CD4-positive, alpha-beta memory T cell (primary cell): ENCODE measurements at places on chromosomes 12 and 14.

DNA sequence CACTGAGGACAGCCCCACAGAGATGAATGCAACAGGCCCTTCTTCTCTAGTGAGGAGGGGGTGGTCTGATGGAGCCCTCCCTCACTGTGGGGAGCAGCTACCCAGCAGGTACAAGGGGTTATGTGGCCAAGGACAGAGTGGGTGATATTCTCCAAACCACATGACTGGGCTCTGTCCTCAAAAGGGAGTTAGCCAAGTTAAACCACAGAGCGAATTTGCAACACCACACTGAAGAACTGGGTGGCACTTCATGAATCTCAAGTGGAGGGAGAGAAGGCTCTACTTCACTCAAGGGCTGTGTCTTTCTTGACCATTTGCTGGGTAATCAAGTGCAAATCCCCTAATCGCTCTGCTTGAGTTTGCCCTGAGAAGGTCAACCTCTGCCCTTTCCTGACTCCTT lies 12.5 kb downstream of the GPR68 start:
- no peak for DNase-seq

- DNase-seq: no peak
Observed at GRCh38 chr12:119446459-119446858, 111.9 kb downstream of the CCDC60 start.

- DNase-seq: no peak
Observed at GRCh38 chr12:52857500-52857899, 8.7 kb upstream of the KRT78 start.

- no peak for DNase-seq
Observed at GRCh38 chr12:41409628-41410027, 221.5 kb downstream of the PDZRN4 start.

GRCh38 chr14:97713023-97713422 lies 915.8 kb downstream of the VRK1 start:
- DNase-seq: no peak
